ENCODE measurements at places on chromosomes 2 and 18.

DNA sequence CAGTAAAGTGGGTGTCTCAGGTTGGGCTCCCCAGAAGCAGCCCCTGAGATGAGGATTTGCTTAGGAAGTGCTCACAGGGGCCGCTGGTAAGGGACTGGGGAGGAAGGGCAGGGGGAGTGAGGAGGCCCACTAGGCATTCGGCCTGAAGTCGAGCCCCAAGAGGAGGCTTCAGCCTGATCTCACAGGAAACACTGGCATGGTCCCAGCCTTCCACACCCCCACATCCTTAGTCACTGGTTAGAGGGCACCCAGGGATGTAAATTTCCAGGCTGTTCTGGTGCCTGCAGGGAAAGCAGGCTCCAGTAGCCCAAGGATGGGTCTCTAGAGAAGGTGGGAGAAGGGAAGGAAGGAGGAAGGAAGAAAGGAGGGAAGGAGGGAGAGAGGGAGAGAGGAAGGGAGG is 22.4 kb upstream of the KCNK3 start:
- DNase-seq, result peak; percentile 40

- DNase-seq, result no peak
These were observed 7.7 kb downstream of the ZSCAN30 start for GRCh38 chr18:35282353-35282752.

DNA sequence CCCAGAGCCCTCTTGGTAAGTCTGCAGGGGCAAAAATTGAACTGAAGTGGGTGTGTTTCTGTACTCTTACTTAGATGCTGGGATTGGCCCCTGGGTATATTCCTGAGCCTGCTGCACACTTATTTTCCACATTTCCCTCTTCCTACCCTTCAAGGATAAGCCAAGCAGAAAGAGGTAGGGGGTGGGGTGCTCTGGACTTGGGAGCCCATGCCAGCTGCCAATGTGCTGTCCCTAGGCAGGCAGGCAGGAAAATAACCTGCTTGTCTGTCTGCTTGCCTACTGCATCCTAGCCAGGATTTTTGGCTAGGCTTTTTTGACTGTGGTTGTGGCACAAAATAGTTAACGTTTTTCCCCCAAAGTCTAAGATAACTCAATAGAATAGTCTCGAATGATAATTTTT is 234.3 kb downstream of the ALK start:
- DNase-seq, result no peak

DNA sequence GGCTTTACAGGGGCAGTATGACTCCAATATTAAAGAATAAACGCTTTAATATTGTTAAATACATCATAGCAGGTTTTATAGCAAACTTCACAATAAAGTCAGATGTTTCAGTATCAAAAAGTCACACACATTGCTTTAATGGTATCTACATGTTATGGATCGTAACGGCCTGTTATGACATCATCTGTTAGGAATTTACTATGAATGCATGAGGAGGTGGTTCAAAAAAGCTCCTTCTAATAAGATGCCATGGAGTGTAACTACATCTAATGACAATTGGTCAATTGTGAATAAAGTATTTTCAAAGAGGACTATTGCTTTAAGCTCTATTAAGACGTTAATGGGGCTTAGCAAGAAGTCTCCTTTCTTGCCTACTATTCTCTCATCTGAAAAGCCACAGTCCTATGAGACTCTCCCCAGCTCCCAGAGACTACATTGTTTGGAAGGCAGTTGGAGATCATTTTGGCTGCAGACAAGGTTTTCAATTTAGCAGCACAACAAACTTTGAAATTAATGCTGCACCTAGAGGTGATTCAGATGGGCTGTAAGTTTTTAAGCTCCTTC is 300.7 kb upstream of the MEIS1 start:
- peak; percentile 45 for DNase-seq

DNA sequence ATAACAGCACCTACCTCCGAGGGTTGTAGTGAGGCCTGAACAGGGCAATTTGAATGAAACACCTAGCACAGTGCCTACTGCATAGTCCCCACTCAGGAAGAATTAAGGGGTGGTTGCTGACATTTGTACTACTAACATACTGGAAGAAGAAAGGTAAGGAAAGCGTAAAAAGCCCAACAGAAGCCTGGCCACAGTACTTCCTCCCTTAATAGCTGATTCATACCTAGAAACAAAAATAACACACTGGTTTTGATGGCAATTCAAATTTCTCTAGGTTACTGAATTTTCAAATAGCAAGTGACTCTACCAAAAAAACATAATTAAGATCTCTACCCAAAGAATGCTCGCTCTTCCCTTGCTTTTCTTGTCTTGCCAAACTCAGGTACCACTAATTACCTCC is 16.2 kb downstream of the SUCLG1 start:
- no peak for DNase-seq

DNA sequence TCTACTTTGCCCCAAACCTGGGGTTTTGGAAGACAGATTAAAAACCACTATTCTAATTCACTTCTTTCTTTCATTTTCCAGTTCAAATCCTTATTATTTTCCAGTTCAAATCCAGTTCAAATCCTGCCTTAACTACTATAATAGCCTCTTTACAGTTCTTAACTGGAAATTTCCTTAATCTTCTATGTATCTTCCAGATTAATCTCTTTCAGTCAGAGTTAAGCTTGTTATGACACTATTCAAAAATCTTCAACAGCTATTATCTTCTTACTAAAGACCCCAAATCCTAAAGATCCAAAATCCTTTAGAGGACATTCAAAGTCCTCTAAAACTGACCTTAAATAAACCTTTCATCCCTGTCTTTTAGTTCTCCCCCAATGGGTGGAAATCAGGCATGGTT is 30.1 kb downstream of the EIF2AK3 start:
- peak; percentile 24 for DNase-seq

GRCh38 chr2:57965961-57966360 is 80.6 kb upstream of the VRK2 start:
- no peak for DNase-seq

DNA sequence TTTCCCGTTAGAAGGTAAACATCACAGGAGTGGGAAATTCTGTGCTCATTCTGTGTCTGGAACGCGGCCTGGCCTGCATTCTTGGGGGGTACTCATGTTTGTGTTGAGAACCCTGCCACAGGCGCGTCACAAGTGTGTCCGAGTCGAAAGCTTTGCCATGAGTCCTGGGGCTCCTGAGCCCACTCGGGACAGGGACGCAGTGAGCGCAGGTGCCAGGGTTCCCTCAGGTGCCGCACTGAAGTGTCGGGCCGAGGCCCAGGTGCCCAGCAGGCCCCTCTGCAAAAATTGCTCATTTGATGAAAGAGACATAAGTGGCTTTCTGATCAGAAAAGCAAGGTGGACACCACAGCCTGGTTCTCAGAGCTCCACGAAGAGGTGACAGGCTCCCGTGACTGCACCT is 4.7 kb downstream of the D2HGDH start:
- no peak for DNase-seq

GRCh38 chr2:44840503-44840850 is 101.0 kb upstream of the SIX3 start:
- no peak for DNase-seq

- no peak for DNase-seq
These were observed 134.3 kb upstream of the STON1 start for GRCh38 chr2:48395658-48396057.

DNA sequence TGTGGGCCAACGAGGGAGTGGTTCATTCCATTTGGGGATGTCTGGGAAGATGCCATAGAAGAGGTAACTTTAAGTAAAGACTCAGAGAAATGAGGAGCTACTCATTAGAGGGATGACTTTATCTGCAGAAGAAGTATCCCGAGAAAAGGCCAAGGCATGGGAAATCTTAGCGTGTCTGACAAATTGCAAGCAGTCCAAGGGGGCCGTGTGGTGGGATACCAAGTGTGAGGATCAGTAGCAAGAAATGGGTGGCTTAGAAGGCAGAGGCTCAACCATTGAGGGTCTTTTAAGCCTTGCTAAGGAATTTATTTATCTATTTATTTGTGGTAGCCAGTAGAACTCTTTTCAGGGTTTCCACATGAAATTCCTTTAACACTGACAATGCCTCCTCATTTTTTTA is 436.4 kb downstream of the RNF144A start:
- no peak for DNase-seq

DNA sequence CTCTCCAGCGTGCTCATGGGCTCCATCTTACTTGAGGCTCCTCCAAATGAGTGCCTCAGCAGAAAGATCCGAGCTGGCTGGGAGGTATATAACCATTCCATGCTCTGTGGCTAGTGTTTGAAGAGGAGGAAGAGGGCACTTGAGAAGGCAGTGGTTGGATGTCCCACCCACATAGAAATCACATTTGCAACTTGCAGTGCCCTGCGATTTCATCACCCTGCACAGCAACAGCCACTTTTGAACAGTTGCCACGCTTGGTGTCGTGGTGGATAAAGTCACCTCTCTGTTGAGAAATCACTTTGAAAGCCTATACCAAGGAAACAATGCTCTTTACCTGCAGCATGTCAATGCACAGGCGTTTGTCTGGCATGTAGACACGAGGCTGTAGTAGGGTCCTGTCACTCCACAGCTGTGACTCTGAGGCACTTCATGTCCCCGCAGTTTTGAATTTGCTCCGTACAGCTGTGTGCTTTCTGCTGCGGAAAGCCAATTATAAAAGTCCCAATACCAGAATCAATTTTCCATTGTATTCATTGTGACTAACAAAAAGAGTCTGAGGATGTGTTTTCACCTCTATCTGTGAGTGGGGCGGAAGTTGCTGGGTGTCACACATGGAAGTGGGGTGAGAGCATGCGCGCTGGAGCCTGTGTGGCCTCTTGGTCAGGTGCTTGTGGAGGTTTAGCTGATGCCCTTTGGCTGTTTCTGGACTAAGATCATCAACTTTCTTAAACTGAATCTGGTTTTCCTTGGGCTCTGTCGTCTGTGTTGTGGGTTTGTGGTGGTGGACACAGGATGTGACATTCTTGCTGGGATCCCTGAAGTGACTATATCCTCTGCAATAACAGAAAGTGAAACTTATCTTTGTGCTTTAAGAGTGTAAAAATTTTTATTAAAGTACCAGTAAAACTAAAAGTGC is 2.8 kb downstream of the CNDP2 start:
- no peak for DNase-seq

DNA sequence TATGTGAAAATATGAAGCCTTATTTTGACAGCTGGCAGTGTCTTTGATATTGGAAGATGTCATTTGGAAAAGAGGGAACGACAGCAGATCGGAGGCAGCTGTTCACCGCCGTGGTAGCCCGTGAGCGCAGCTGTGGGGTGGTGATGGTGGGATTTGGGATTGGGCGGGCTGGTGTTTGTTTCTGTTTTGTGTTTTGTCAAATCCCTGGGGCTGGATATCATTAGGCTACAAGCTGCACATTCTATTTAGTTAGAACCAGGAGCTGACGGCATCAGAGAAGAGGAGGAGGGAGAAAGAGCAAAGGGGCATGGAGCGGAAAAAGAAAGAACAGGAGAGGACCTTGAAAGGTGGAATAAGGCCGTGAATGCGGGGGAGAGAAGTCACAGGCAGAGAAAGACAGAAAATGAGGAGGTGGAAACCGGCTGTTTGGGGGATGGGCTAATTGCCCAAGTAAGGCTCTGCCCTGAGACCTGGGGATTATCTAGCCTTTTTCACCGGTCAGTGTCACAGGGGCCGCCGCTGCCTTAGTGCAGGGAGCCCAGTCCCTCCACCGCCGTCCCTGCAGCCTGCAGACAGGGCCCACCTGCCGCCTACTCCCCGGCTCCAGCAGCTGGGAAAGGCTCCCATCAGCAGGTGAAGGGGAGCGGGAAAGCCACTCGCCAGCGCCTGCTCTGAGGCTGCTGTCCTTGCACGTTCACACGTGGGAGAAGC is 88.0 kb downstream of the ZCCHC2 start:
- no peak for DNase-seq

Measured in A673 (cell line).